Pulmonary artery endothelial cell (primary cell): ENCODE measurements at places on chromosomes 12 and 14.

- DNase-seq: no peak
Measured at GRCh38 chr12:95179011-95179410, 38.3 kb downstream of the FGD6 start.

DNA sequence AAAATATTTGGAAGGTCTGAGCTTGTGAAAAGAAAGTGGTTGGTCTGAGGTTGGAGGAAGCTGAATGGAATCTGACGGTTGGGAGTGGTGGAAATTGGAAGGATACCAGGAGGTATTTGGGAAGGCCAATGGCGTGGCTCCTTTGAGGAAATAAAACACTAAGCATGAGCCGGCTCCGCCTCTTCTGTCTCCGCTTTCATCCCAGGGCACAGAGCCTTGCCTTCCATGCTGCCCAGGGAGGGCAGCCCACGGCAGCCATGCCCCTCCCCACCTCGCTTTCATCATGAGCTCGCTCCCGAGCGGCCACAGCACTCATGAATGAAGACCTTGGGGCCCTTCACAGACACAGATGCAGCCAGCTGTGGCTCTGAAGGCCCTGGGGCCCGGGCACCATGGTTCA, 36.2 kb downstream of the HSP90AA1 start:
- no peak for DNase-seq

GRCh38 chr14:101654051-101654450, 92.8 kb downstream of the DIO3 start:
- DNase-seq: no peak

DNA sequence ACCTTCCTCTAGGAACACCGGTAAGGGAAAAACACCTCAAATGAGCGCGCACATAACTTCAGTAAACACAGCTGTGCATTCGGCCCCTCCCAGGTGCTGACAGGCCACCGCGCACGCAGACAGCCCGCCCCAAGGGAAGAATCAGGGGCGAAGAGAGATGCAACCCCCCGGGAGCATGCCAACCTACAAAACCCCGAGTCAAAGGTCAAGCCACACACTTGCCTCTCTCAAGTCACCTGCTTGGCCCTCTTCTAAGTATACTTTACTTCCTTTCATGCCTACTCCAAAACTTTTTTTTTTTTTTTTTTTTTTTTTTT, 2.3 kb upstream of the CYP46A1 start:
- DNase-seq: no peak

- no peak for DNase-seq
Measured at GRCh38 chr12:93957168-93957567, 191.2 kb upstream of the PLXNC1 start.

DNA sequence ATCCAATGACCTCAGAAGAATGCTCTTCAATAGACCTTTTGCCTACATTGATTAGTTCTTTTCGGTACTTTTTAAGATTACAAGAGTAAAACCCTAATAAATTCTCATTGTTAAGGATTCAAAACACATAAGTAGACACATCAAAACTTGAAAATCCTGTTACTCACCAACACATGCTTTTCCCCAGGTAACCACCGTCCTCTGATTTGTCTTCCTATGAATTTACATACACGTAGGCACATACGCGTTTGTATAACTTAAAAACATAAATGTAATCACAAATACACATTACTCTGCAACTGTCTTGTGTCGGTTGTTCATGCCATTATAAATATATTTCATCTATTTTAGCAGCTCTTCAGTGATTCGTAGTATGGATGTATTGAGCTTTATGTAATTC, 910 bp upstream of the WASHC4 start:
- no peak for DNase-seq
